GM23338 (cell line): ENCODE measurements at places on chromosomes 1 and 21. TPM values are rescaled to one million over a fixed set of nuclear protein-coding genes. Genes with fewer than 3 reads are reported as not detected.

DNA sequence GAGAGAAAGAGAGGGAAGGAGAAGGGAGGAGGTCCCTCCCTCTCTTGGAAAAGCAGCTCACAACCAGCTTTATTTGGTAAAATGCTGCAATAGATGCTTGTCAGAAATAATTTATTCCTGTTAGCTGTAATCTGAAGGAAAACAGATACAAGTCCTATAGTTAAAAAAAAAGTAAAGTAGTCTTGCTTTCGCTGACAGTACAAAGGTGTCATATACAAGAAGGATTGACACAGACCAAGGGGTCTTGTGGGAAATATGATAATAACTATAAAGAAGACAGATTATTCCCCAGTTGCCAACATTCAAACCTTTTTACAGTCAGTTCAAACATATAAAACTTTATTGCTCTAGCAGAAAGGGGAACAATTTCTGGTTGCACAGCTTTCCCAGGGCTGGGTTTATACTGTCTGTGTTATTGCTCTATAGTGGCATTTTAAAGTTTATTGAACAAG is 145.0 kb downstream of the PBX1 start:
- peaks cover 44% of the 10 kb centered on the region for H3K4me1 ChIP-seq
- H3K4me3 ChIP-seq = no peak overlapping the region
- no peak for DNase-seq
- no peak overlapping the region; the same call in 1 of the 2 replicates for H3K27ac ChIP-seq

DNA sequence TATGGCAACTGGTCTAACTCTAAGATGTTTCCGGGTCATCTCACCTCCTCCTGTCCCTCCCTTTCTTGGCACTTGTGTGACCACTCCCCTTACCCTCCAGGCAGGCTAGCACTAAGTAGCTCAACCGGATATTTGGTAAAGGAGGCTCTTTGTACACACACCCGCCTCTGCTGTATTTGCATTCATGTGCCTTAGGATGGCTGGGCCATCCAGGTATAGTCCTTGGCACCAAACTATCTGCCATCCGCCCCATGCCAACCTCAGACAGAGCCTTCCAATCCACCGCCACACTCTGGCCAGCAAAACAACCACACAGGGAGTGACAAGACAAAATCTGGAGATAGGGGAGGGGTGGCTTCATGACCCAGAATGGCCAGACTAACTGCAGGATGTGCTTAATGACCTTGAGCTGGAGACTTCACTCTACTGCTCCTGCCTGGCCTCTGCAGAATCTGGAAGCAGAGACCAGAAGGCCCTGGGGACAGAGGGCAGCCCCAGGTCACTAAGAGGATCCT is 59.5 kb downstream of the CDK18 start:
- no peak overlapping the region for H3K27ac ChIP-seq
- no peak overlapping the region for H3K4me3 ChIP-seq
- no peak for DNase-seq
- H3K4me1 ChIP-seq = peaks cover 6% of the 10 kb centered on the region

GRCh38 chr1:73862355-73862754 is 335.6 kb downstream of the LRRIQ3 start:
- no peaks in the 10 kb centered on the region for H3K36me3 ChIP-seq
- H3K4me1 ChIP-seq = no peaks in the 10 kb centered on the region
- DNase-seq = no peak
- H3K27ac ChIP-seq = no peak overlapping the region
- H3K27me3 ChIP-seq = no peaks in the 10 kb centered on the region
- no peak overlapping the region for H3K4me3 ChIP-seq

- H3K4me1 ChIP-seq = 0 out of 2 replicates have a peak, but pooled peaks cover 4% of the 10 kb centered on the region
- H3K36me3 ChIP-seq = no peaks in the 10 kb centered on the region; the same call in 1 of the 2 replicates
- no peak overlapping the region for H3K4me3 ChIP-seq
- no peak overlapping the region for H3K27ac ChIP-seq
- H3K27me3 ChIP-seq = peaks cover 38% of the 10 kb centered on the region
Observed at GRCh38 chr1:167441222-167441621, 77.1 kb downstream of the CD247 start.

GRCh38 chr1:204959374-204959773 is 83.6 kb upstream of the CNTN2 start:
- DNase-seq = no peak
- no peaks in the 10 kb centered on the region for H3K4me1 ChIP-seq
- H3K4me3 ChIP-seq = no peak overlapping the region
- no peaks in the 10 kb centered on the region for H3K27me3 ChIP-seq

- H3K4me1 ChIP-seq = peaks cover 8% of the 10 kb centered on the region
- no peaks in the 10 kb centered on the region for H3K36me3 ChIP-seq
- H3K27me3 ChIP-seq = no peaks in the 10 kb centered on the region
- H3K4me3 ChIP-seq = peak overlapping the region; percentile 73
Observed at GRCh38 chr1:9235096-9235459, 504 bp downstream of the H6PD start.

PRDM2 gene
- 28.3 and 28.6 TPM in 2 replicates for polyA plus RNA-seq

POTED gene
- polyA plus RNA-seq = not detected in 2 replicates

DRAM2 gene
- 22.9 TPM in 2 replicates for polyA plus RNA-seq
